Fibroblast of lung (primary cell): ENCODE measurements at places on chromosomes 11 and 22. TPM values are rescaled to one million over a fixed set of nuclear protein-coding genes. Genes with fewer than 3 reads are reported as not detected.

CHRM1 gene
- not detected in 2 replicates for polyA plus RNA-seq

LUZP2 gene
- polyA plus RNA-seq, result 0.03 and 0.28 TPM in 2 replicates

- peak; percentile 64 for DNase-seq
Measured at GRCh38 chr11:122192634-122193255, 76.7 kb upstream of the BLID start.

FOLR1 gene
- polyA plus RNA-seq, result 0.14 and 0.15 TPM in 2 replicates

LGALS12 gene
- polyA plus RNA-seq, result not detected in 2 replicates

GRCh38 chr11:102530558-102530957 lies at the start of gene MMP7:
Gene MMP7, minus strand, starts transcription at chr11:102530747. Its CDS starts 47 bp downstream, at chr11:102530700.
- peak; percentile 46 for DNase-seq

DNA sequence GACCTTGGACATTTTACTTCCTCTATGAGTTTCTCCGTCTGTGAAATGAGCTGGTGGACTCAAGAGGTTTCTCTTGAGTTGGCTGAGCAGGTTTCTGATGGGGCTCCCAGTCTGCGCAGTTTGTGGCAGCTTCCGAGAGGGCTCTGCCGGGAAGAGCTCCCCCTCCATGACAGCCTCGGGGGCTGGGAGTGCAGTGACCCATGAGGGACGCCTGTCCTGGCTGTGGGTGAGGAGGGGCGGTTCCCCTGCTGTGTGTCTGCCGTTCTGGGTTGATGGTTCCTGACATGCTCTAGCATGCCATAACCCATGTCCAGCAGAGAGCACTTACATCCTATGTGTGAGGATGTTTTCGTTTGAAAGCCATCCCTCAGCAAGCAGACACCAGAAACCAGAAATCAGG lies 14.8 kb downstream of the CSF2RB start:
- no peak for DNase-seq

- DNase-seq, result no peak
Measured at GRCh38 chr11:128564642-128565245, 22.6 kb downstream of the ETS1 start.

SUSD2 gene
- polyA plus RNA-seq, result 10.5 and 11.9 TPM in 2 replicates

PSMC3 gene
- polyA plus RNA-seq, result 294 and 353 TPM in 2 replicates

RELA gene
- polyA plus RNA-seq, result 23.0 and 31.8 TPM in 2 replicates

- DNase-seq, result no peak
Measured at GRCh38 chr22:22803285-22803853, 84.2 kb upstream of the IGLL5 start.

MRGPRX3 gene
- polyA plus RNA-seq, result not detected in 2 replicates

NAALADL1 gene
- 14.8 and 14.9 TPM in 2 replicates for polyA plus RNA-seq

DNA sequence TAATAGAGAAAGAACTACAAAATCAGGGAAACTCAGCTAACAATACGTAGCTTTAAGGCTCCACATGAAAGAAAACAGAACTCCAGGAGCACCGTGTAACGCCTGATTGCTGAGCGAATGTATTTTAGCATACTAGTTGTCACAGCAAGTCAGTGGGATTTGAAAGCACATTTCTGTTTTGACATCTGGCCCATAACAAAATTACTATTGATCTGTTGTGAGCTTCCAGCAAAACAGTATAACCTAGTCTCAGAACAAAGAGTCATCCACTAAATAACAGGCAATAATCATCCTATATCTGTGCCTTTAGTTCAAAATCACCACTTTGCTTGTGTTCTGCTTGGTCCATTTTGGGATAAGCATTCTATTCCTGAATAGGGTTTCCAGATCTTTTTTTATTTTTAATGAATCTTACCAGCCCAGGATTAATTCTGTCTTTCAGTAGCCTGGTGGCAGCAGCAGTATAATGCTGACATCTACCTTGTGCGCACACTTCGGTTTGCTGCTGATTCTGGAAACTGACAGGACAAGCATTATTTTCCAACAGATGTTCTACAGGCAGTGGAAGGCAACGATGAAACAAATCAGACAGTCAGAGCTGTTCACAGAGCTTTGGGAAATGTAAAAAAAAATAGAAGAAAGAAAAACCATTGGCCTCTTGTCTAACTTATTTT lies 66.2 kb downstream of the CADM1 start:
- no peak for DNase-seq

- DNase-seq, result peak; percentile 49
Measured at GRCh38 chr22:26894362-26894761, 237.0 kb downstream of the MIAT start.

DNA sequence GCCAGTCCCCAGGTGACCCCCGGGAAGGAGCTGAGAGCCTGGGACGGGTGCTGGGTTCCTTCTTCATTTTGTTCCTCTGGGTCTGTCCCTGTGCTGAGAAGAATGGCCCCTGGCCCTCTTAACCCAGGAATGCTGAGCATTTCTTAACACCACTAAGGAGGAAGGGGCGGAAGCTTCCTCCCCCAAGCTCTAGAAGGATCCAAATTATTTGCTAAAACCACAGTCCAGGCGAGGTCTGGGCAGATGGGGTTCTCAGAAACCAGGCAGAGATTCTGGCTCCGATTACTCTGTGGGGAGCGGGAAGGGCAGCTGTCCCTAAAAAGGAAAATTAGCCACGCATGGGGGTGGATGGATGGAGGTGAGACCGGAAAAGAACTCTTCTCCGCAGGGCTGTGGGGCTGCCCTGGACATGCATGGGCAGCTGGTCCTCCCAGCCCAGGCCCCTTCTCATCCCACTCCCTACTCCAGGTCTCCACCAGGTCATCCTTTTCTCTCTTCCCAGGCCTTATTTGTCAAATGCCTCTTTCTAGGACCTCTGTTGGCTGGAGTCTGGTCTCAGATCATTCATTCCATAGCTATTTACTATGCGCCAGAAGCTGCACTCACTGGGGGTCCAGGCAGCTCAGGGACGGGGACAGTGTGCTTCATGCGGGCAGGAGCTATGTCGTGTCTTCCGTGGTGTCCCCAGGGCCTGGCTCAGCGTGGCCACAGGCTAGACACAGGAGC lies 45.0 kb upstream of the MYH9 start:
- DNase-seq, result peak; percentile 90

MARK2 gene
- 12.3 and 16.8 TPM in 2 replicates for polyA plus RNA-seq

DNA sequence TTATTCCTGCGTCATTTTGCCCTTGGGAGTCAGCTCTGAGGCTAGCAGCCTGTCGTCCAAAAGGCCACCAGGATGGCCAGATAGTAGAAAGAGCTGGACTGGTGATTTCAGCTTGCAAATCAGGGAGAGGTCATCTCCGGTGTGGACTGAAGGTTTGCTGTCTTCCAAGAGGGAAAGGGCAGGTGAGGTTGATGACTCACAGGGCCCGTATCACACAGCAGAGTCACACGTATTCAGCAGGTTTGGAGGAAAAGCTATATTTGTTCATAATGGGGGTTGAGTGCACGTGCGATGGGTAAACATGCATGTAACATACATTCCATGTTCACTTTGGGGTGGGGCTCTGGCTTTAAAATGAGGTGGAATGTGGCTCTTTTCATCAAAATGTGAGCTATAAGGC lies 25.6 kb downstream of the MRPL21 start:
- DNase-seq, result no peak

OR5D16 gene
- not detected in 2 replicates for polyA plus RNA-seq

TTLL8 gene
- polyA plus RNA-seq, result not detected in 2 replicates

CRACR2B gene
- 0.11 and 0.82 TPM in 2 replicates for polyA plus RNA-seq

TREH gene
- not detected in 2 replicates for polyA plus RNA-seq

APOA4 gene
- not detected in 2 replicates for polyA plus RNA-seq

DNA sequence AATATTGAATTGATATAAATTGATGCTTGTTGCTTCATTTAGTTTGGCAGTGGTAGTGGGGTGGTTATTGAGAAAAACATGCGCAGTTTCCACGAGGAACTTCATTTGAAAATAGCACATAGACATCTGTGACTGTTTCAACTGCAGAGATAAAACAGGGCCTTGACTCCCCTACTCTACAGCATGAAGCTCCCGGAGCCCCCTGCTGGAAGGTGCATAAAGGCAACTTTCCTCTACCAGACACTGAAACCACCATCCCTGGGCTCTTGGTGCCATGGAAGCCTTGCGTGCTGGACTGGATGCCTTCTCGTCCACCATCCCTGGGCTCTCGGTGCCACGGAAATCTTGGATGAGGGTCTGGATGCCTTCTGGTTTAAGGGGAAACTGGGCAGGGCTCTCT lies 195.9 kb downstream of the CSNK2A3 start:
- DNase-seq, result no peak

FOSL1 gene
- polyA plus RNA-seq, result 3.5 and 26.9 TPM in 2 replicates

DNA sequence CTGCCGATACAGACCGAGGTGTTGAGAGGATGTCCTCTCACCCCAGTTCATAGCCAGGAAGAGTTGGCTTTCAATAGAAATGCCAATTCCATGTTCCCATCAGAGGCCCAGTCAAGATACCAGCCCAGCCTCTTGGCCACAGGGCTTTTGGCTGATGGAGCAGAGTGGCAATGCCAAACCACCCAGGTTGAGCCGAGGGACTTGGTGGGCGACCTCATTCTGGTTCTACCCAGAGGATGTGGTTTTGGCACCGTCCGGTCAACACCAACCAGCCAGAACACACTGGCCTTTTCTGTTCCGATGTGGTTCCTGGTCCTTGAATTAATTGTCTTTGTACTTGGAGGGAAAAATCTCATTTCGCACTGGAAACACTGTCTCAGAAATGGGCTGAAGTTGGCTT lies 60.5 kb downstream of the COMMD9 start:
- no peak for DNase-seq

- DNase-seq, result no peak
Measured at GRCh38 chr11:78688460-78688859, 113.8 kb upstream of the NARS2 start.

DNA sequence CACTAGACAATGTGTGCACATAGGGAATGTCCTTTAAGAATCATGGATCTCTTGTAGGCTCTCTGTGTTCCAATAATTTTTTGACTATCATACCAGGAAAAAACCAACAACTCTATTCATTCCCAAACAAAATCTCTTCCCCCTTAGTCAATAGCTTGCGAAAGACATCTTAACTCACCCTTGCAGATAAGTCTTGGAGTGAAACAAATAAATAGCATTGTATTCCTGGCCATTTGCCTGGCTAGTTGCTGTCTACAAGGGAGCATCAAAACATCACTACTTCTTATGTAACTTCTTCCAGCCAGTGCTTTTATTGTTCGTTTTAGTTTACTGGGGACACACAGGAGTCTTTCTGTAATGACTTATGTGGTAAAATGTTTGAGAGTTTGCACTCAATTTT lies 29.4 kb downstream of the SCN3B start:
- peak; percentile 9 for DNase-seq

SERPINH1 gene
- 373 and 491 TPM in 2 replicates for polyA plus RNA-seq

DNA sequence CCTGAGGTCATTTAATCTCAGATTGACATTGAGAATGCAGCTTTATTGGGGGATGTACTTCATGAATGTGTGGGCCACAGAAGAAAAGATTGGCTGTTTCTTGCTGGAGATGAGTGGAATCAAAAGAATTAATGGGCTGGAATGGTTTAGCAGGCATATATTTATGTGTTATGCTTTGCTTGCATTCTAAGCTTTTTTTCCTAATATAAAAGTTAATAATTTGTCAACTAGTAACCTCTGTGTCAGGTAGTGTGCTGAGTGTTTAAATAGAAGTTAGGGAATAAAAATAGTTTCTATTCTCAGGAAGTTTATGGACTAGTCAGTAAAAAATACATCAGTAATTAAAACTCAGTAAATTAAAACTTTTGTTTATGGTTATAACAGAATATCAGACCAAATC lies 67.4 kb upstream of the PRODH start:
- DNase-seq, result no peak

SLC17A6 gene
- polyA plus RNA-seq, result not detected in 2 replicates

C11orf52 gene
- polyA plus RNA-seq, result 0.32 and 1.3 TPM in 2 replicates

B4GALNT4 gene
- 1.4 and 3.8 TPM in 2 replicates for polyA plus RNA-seq

DNA sequence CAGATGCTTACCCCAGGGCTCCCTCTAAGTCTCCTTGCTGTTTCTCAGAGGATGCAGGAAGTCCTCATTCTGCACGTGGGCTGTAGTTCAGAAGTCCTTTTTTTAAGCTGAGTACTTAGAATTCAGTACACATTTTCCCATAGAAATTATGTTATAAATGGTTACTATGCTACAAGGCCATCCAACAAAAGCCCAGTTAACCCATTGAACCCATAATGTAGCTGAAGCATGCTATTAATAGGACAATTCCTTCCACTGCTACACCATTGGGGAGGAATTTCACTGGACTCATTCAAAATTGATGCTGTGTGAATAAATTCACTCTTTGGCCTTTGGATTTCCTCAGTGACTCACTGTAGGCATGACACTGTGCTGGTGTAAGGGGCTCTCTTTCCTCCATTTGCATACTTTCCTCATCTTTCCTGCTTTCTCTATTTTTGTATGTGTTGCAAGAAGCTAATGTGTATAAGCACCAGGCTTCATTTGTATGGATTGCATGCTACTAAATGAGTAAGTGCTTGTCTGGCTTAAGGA lies 148.0 kb downstream of the NTM start:
- peak; percentile 15 for DNase-seq
